Keratinocyte (primary cell): ENCODE measurements at places on chromosomes 5 and 9.

GRCh38 chr9:125600194-125600593 is 106.8 kb downstream of the MAPKAP1 start:
- DNase-seq: no peak

DNA sequence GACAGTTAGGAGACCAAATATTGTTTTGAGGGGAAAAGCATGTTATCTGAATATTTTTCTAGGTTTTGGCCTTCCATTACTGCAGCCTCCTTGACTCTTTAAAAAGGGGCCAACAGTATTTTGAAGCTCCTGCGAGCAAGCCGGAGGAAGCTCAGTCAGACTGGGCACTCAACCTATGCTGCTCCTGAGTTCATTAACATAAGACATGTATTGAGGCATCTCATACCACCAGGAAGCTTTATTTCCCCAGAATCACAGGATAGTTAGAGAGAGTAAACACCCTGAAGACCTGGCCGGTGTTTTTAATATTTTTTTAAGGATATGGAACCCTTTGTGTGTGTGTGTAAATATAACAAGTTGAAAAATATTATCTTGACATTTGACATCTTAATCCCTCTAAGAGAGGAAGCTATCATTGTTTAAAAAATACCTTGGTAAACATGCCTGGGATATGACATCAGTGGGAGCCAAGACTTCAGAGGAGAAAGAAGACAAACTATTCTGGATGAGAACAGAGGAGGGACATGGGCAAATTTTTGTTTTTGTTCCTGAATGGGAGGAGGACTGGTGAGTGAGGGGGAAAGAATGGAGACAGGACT is 139.3 kb upstream of the SLIT3 start:
- no peak for DNase-seq

DNA sequence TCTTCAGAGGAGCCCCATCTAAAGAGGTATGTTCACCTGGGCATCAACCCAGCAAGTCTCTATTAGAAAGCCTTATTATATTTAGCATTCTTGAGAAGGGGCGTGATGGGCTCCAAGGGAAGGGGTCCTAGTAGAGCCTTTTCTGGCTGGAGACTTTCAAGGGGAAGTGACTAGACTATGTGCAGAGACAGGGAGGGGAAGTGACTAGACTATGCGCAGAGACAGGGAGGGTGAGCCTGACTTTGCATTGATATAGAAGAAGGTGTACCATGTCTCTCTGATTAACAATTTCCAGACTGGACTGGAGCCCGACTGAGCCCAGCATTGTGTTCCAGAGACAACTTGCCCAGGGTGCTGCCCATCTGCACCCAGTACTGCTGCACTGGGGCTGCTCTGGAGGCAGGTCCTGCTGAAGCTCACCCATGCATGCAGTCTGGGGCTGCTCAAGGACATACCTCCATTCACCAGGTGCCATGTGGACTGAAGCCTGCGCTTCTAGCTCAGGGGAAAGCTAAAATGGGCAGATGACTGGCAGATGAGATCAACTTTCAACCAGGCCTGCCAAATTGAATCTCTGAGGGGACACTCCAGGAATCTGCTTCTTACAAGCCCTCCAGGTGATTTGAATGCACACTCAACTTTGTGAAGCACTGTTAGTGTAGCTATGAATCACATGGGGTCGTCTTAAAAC is 83.0 kb upstream of the GNA14 start:
- DNase-seq: no peak

- no peak for DNase-seq
Measured at GRCh38 chr5:20972419-20972925, 984.5 kb upstream of the CDH18 start.

GRCh38 chr9:115980502-115980901 is 173.1 kb upstream of the PAPPA start:
- no peak for DNase-seq

GRCh38 chr9:79731171-79731890 is 159.6 kb downstream of the TLE4 start:
- DNase-seq: peak; percentile 1

GRCh38 chr9:12916042-12916441 is 141.2 kb downstream of the LURAP1L start:
- DNase-seq: no peak

- no peak for DNase-seq
Measured at GRCh38 chr5:1409381-1410110, 35.7 kb downstream of the SLC6A3 start.

GRCh38 chr5:68377733-68378132 is 162.2 kb downstream of the PIK3R1 start:
- DNase-seq: no peak

DNA sequence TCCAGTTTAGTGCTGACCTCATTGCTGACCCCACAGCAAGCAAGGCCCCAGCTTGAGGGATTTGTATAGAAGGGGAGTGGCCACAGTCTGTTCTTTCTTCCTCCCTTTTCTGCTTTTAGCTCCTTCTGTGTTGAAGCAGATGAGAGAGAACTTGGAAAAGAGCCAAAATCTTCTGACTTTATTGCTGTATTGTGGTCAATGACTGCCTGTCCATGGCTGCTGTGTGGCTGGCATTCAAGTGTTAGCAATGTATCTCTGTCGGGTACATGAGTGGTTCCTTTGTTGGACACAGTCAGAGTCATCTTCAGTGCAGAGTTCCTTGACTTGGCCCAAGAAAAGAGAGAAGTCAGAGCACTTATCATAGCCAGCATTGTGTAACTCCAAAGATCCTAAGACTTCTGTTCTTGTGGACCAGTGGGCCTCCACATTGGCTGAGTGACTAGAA is 154.1 kb downstream of the LRRC70 start:
- DNase-seq: no peak

DNA sequence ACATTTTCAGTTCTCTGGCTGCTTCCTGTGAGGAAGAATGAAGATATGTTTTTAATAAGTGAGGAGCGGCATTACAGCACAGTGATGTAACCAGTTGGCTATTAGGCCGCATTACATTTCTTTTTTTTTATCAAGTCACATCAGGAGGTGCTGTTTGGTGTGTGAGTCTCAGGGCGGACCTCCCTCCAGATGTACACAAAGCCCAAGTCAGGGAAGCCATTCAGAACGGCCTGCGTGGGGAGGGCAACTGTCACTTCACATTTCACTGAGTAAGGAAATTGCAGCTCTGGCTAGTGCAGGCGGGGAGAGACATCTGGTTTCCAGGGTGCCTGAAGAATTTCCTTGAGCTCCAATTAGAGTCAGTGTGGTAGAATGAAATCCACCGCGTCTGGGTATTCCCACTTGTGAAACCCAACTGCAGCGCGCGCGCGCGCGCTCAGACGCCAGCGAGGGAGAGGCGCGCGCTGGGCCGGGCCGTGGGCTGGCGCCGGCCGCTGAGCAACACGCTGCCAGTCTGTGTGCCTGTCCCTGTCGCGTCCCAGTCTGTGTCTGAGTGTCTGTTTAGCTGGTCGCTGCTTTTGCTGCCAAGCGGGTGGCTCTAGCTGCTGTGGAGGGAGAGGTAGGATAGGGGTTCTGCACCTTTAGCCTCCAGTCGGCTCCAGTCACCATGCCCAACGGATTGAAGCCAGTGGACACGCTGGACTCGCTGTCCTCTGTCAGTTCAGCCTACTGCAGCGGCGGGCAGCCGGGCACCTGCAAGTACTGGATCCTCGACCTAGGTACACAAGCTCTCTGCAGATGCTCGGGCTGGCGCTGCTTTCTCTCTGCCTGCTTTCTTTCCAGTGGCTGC is 140.8 kb upstream of the OTULINL start:
- no peak for DNase-seq

GRCh38 chr5:67234671-67235176 is 38.1 kb upstream of the CD180 start:
- DNase-seq: no peak

DNA sequence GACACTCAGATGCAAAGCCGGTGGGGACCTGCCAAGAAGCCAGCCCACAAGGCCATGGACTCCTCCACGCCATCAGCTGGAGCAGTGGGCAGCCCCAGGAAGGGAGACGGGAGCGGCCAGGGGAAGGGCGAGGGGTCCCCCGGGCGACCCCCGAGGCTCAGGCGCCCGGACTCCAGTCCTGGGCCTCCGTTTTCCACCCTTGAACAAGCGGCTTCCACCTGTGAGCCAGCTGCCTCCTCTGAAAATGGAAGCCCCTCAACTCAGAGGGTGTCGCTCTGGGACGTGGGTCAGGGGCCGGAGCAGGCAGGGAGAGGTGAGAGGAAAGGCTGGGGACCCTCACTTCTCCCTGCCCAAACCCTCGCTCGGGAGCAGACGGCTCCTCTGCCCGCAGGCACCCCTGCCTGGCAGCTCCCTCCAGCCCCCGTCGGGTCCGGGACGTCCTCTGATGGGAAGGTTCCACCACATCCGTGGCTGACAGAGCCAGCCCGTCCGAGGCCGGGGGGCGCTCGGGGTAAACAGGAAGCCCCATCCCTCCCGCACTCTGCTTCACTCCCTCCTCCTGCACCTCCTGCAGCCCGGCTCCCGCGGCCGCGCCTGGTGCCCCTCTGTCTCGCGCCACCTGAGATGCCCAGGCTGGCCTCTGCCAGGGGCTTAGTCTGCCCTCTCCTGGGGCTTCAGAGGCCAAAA is 3.7 kb upstream of the EGFL7 start:
- no peak for DNase-seq

DNA sequence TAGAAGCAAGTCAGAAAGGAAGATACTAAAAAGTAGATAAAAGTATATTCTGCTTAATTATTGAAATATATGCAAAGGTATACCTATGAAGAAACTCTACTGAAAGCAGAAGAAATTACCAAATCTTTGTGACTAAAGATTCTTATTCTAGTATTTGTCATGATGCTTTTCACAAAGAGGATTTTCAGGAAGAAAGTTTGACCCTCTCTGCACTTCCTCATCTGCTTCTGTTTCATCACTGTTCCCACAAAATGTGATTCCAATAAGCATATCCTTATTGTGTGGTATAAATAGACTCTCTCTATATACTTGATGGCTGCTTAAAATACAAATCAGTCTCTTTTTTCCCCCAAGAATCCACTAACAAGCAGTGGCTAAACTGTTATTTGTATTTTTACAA is 2139.6 kb upstream of the ACO1 start:
- no peak for DNase-seq

- no peak for DNase-seq
Measured at GRCh38 chr9:116777116-116777515, 90.0 kb downstream of the TRIM32 start.

GRCh38 chr5:138725153-138725817 is 27.9 kb upstream of the CTNNA1 start:
- peak; percentile 93 for DNase-seq

DNA sequence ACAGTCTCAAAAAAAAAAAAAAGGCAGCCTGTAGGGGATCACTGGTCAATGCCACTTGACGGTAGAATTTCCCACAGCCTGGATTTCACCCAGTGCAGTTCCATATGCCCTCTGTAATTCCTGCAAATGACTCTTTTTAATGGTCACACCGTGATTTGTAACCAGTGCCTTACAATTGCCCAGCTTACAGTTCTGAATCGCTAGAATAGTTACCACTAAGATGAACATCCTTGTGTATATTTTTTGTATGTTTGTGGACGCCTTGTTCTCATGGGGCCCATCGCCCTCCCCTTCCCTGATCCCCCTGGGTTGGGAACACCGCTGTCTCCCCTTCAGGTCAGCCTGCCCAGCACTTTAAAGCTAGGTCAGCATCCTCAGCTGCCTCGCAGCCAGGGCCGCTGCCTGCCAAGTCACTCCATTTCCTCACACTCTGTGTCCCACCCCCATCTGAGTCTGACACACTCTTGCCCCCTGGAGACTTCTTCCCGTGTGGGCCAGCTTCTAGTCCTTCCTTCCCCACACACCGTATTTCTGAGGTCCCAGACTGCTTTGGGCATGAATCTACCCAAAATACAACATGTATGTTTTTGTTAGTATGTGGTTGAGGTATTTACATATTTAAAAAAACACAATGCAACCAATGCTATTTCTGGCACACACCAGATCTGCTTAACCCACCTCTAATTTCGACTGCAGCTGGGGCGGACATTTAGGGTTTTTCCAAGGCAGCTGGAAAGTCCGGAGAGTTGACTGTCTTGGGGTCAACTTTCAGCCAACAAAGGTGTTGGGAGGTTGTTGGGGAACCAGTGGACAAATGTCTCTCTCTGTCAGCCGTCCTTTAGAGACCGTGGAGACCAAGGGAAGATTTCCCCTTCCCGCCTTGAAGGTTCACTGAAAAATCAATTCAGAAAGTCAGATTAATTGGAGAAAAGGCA is 120.5 kb upstream of the NEK6 start:
- DNase-seq: no peak

DNA sequence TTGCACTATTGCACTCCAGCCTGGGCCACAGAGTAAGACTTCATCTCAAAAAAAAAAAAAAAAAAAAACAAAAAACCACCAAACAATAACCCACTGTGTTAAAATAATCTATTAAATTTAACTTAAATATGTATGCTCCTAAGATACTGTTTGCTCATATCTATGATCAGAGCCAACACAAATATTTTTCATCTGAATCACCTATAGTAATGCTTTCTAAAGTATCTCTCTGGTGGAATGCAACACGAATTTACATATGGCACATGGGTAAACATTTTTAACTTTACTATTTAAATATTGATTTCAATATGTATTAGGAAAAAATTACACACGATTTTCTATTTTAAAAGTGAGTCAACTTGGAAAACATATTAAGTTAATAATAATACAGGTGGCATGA is 196.4 kb downstream of the RFX3 start:
- no peak for DNase-seq

DNA sequence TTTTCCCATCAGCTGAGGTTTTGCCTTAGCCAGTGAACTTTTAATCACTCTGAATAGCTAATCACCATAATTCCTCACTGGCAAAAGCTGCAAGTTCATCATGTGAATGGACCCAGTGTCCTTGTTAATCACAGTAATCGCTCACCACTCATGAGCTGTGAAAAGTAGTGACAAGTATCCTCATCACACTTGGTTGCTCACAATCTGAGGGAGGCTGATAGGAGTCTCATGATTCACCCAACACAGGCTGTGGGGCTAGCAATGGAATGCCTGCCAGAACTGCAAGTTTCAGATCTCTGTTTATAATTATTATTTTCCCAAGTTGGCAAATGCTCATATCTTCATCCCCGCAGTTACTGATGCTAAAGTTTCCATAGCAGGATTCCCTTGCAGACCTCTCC is 467.2 kb downstream of the KIF4B start:
- no peak for DNase-seq

DNA sequence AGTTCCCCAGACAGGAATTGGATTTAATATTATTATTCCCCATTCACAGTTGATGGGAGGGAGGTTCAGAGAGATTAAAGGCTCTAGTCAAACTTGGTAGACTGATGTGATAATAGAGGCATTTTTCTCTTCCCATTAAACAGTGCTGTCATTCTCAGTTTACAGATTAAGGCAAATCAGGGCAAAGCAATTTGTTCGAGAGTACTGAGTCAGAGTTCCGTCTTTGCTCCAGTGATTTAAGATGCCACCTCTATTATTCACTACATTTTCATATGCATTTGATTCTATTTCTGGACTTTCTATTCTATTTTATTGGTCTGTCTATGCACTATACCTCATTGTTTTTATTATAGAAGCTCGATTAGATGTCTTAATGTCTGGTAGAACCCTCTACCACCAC is 201.0 kb upstream of the RAI14 start:
- no peak for DNase-seq

GRCh38 chr9:3515405-3515804 is 10.4 kb downstream of the RFX3 start:
- DNase-seq: no peak
